Activated CD8-positive, alpha-beta T cell treated with anti-CD3 and anti-CD28 coated beads, Interleukin-2, amount 10 ng/mL, durations not matched to agents 7 days and 5 days (primary cell): ENCODE measurements at places on chromosomes 1 and 21.

DNA sequence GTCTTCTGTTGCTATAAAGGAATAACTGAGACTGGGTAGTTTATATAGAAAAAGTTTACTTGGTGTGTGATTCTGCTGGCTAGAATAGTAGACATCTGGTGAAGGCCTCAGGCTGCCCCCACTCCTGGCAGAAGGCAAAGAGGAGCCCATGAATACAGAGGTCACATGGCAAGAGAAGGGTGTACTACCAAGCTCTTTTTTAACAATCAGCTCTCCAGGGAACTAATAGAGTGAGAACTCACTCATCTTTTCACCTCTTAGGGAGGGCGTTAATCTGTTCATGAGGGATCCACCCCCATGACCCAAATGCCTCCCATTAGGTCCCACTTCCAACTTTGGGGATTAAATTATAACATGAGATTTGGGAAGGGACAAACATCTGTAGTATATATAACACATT is 9.3 kb downstream of the DTL start:
- DNase-seq, result no peak

DNA sequence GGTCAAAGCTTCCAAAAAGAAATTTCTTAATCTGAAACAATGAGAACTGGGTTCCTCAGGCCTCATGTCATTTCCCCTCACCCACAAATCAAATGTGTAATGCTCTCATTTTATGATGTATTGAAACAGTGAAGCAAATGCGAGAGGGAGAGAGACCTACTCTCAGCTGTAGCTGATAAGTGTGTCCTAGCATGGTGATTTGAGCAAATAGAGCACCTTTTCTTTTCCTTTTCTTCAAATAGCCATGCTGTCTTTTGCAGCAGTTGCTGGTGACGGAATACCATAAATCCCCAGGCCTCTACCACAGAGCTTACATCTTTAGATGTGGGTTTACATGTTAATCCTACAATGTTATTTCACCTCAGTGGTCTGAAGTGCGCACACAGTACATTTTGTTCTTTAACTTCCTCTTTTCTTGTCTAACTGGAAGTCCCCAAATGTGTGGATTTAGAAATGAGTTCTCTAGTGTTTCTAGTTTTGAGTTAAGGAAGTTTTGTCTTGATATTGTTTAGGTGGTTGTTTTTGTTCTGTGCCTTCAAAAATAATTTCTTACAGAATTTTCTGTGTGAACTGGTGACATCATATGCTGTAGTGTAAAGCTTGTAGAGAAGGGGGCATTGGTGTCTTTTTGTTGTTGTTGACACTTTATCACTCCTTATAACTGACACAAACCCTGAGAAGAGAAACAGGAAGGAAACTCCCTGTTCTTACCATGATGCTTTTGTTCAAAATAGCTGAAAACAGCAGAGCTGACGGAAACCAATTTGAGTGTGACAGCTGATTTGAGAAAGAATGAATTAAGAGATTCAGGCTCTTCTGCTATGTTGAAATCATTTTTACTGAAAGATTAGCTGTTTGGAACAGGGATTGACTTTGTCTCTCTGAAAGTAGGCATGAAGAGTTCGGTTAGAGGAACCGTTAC is 12.2 kb downstream of the SMAP2 start:
- DNase-seq, result peak; percentile 84

GRCh38 chr1:160083968-160084770 is 2.8 kb downstream of the KCNJ9 start:
- peak; percentile 80 for DNase-seq

DNA sequence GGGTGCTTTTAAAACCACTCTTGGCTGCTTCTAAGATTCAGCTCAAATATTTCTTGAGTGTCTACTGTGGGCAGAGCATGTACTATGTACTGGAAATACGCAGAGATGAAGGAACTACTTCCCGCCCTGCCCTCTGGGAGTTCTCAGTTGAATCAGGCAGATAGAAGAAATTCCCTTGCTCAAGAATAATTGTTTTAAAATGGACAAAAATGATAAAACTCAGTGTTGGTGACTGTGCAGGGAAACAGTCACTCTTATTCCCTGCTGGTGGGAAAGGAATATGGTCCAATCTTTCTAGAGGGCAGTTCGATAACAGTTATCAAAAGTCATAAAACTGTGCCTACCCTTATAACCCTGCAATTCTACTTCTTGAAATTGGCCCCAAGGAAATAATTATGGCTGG is 16.9 kb upstream of the GRHL3 start:
- no peak for DNase-seq

GRCh38 chr1:193741228-193741627 is 554.8 kb upstream of the B3GALT2 start:
- no peak for DNase-seq

GRCh38 chr1:67921725-67922489 is 88.6 kb upstream of the GNG12 start:
- no peak for DNase-seq

GRCh38 chr1:200040481-200041138 is 13.1 kb downstream of the NR5A2 start:
- no peak for DNase-seq

DNA sequence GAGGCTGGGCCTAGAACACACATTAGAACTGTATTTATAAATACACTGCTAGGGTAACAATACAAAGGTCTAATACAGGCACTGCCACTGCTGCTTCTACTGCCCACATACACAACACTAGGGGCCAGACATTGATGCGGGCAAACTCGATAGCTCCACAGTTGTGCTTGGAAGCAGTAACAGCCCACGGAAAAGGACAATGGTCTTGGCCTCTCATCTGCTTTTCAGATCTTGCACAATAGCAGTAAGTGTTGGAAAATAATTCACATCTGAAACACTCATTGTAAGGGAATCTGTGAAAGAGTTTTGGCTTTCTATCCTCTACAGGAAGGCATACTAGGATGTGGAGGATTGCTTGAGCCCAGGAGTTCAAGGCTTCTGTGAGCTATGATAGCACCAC is 6.9 kb upstream of the SPOCD1 start:
- DNase-seq, result no peak

GRCh38 chr1:228007049-228007800 is 427 bp downstream of the WNT3A start:
- peak; percentile 17 for DNase-seq

GRCh38 chr1:214537872-214538473 is 13.4 kb downstream of the PTPN14 start:
- DNase-seq, result no peak

GRCh38 chr1:119651133-119651532 is 3.1 kb upstream of the ZNF697 start:
- no peak for DNase-seq

GRCh38 chr1:41850029-41850428 is 68.7 kb downstream of the HIVEP3 start:
- peak; percentile 65 for DNase-seq

DNA sequence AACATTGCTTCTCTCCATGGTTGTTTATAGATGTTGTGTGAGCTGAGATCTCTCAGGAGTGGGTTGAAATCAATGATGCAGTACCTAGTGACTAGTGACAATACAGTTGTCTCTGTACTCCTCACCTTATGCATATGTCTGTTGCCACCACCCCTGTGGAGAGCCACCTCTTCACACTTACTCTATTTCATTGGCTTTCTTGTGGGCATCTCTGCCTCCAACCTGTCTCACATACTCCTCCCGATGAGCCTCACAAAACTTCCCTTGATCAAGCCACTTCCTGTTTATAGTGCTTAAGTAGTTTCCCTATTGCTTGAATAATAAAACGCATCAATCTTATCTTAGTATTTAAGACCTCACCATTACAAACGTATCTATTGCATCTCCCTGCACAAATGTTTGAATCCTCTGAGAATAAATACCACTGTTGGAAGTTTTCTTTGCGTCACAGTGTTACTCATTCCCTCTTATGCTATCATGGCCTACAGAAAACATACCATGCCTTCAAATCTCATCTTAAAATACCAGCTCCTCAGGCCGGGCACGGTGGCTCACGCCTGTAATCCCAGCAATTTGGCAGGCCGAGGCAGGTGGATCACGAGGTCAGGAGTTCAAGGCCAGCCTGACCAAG is 54.7 kb upstream of the GREM2 start:
- DNase-seq, result no peak
